COLO829 (cell line): ENCODE measurements at places on chromosomes 3 and 15.

- no peak for DNase-seq
Measured at GRCh38 chr3:197082871-197083270, 53.3 kb upstream of the MELTF start.

- DNase-seq = no peak
Measured at GRCh38 chr3:134933997-134934396, 138.9 kb downstream of the EPHB1 start.

GRCh38 chr3:190644766-190645165, 130.9 kb downstream of the IL1RAP start:
- DNase-seq = no peak

GRCh38 chr3:44419116-44419922, 58.2 kb downstream of the ZNF445 start:
- DNase-seq = no peak

DNA sequence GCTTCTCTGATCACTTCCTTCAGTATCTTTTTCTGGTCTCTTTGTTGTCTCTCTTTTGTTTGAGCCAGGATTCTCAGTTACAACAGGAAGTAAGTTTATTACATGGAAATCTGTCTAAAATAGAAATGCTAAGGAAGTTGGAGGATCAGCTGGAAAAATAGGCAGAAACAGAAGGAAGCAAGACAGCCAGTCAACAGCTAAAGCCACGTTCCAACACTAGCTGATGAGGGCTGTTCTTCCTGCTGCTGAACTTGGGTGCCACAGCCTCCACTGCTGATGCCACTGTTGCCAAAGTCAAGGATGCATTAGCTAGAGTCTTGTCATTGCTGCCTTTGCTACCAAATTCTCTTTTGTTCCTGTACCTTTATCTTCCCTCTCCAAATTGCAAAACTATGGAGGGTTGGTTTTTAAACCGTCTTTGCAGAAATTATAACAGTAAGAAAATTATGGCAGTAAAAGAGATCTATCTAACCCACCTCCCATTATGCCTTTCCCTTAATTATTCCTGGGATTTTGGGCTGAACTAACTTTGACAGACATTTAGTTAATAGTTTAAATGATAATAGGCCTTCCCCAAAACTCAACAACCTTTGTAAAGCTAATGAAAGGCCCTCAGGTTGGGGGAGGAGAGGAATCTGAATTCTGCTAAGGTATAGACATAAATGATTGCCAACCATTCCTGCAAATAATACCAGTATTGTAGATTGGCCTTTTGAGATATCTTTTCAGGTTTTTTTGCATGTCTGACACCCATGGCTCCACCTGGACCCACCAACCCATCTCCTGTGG, 27.4 kb upstream of the OR5K4 start:
- DNase-seq = no peak
